ENCODE measurements at places on chromosomes 2 and 18.

GRCh38 chr18:44098551-44099098, 582.1 kb upstream of the SETBP1 start:
- DNase-seq: no peak

GRCh38 chr18:21112543-21113105, 1.0 kb upstream of the ROCK1 start:
- no peak for DNase-seq

DNA sequence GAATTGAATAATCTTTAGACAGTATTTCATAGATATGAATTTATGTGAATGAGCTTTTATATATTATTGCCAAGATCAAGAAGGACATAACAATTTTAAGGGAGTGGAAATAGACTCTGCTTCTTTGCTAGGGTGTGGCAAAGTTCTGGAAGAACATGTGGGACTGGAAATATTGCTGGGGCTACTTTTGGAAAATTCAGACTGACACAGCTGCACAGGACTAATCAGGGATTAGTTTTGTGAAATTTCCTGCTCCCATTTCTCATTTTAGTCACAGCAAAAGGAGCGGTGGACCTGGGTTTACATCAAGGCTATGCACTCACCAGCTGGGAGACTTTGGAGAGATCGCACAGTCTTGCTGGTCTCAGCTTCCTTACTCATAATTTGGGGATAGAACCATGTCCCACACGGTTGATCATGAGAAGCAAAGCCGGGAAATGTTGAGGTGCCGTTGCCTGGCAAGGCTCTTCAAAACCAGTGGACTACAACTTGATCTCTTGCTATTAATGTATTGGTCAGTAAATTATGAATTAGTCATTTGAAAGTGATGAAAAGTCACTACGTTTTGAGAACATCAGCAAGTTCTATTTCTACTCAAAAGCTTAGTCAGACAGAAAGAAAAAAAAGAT, 42.4 kb downstream of the IL1RL2 start:
- no peak for DNase-seq

DNA sequence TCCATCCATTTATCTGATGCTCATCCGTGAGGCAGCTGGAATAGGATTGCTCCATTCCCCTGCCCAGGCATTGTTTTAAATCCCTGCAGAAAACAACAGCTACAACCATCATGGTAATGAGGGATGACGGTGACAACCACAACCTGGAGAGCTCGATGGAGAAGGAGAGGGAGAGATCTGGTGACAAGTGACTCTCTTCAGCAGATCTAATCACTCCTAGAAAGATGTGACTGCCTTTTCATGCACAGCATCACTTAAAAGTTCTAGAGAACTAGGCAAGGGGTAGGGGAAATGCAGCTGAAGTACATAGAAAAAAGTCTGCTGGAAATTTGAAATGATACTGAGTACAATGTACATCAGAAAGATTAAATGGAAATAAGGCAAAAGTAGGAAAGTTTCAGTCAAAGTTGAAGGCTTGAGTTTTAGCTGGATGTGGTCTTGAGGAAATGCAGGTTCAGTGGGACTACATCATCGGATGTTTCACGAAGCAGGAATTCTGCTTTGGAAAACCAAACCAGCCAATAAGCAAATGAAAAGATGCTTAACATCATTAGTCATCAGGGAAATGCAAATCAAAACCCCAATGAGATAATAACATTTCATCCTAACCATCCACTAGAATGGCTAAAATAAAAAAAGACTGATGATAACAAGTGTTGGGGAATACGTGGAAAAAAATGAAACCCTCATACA, 6.8 kb upstream of the ARHGAP25 start:
- no peak for DNase-seq

DNA sequence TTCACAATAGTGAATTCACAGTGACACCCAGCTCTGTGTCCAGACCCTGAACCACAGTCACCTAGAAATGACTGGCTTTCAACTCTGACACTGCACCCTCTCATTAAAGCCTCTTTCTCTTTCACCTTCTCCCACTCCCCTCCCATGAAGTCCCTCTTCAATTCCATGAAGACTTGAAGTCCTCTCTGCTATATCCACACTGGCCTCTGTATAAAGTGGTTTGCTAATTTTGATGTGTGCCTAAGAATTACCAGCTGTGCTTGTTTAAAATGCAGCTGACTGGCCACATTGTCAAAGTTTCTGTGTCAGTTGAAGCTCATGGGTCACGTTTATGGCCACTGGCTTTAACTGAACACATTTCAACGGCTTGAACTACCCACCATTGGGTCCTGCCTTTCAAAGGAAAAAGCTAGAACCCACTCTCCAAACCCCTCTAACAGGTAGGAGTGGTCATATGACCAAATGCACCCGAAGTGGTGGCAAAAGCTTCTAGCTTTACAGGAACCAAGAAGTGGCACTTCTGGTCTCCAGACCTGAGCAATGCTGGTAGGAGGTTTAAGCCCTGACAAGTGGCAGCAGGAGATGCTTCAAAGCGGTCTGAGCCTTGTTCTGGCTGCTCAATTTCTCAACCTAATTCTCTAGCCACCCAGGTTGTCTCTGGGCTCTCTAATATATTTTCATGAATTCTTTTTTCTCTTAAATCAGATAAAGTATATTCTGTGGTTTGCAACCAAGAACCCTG, 34.2 kb downstream of the B4GALT6 start:
- no peak for DNase-seq

Measured in retina (tissue), 1 donor.